ENCODE measurements at places on chromosomes 2 and 18.

DNA sequence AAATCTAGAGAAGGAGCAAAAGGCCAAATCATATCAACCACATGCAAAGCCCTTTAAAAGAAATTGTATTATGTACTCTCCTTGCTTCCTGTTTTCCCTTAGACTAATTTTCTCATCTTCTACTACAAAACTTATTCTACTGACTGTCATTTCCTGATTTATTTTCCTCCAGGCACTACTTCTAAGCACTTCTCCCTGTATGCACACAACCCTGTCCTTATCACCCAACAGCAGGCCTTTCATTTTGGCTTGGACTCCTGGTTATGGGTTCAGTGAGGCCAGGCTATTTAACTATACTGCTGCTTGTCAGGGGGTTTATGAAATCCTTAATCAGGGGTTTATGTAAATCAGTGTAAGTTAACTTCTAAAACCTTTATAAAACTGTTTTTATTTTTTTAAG, 205.1 kb upstream of the FAM98A start:
- DNase-seq: no peak

DNA sequence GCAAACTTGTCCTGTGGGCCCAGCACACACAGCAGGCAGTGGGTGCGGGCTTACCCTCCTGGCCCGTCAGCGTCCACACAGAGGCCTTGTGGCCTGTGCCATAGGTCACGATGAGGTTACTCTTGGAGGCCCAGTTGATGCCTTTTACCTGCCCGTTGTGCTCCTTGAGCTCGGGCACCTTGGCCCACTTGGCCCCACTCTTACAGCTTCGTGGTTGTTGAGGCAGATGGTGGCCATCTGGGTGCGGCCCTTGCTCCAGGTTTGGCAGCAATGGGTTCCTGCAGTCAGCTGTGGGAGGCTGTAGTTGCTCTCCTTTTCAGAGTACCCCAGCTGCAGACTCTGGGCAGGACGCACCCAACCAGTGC, 45.5 kb upstream of the PTH2R start:
- no peak for DNase-seq

DNA sequence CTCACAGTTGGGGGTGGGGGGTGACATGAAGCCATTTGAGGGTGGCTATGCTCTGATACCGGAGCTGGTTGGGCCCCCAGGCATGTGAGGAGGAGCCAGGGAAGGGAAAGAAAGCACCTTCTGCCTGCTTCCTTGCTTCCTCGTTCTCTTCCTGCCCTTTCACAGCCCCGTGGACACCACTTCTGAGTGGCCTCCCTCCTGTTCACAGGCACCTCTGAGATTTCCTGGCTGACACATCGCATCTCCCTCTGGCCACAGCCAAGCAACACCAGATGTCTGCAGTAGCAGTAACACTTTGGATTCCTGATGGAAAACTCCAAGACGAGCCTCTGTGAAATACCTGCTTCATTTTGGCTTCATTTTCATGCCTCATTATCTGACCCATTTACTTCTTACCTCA, 64.7 kb upstream of the ST3GAL5 start:
- no peak for DNase-seq

GRCh38 chr2:38574278-38574677, 28.4 kb downstream of the HNRNPLL start:
- DNase-seq: no peak

- no peak for DNase-seq
These were observed 157.9 kb downstream of the GULP1 start for GRCh38 chr2:188449561-188449960.

GRCh38 chr2:239581352-239581901, 180.6 kb upstream of the HDAC4 start:
- no peak for DNase-seq

- no peak for DNase-seq
These were observed 393.9 kb upstream of the ACVR2A start for GRCh38 chr2:147450661-147451510.

DNA sequence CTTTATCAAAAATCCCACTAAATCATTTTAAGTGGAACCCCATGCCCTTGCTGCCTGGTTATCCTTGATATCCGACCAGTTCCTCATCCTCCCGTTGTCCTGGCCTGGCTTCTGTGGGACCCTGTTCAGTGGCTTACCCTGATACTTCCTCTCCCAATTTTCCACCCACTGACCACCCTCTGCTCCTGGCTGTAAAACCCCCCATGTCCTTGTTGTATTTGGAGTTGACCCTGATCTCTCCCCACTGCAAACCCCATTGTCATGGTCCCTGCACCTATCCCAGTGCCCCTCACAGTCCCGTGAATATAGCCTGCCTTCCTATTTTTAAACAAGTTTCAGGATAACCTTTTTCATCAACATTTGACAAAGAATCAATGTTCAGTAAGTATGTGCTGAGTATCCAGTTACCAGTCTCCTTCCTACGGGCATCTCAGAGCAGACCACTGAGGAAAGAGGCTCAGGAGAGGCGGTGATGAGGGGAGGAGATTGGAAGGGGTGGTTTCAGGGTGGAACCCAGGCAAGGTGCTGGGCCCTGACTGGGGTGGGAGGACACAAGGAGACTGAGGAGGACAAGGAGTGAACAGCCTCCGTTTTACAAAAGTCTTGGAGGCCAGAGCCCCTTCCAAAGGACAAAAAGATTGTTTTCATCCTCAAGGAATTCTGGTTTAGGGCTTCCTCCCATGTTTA, 131.8 kb downstream of the PXDN start:
- DNase-seq: no peak

GRCh38 chr2:216235462-216235861, 126.3 kb downstream of the XRCC5 start:
- DNase-seq: no peak

- DNase-seq: no peak
These were observed 221.9 kb downstream of the UXS1 start for GRCh38 chr2:105972246-105972645.

DNA sequence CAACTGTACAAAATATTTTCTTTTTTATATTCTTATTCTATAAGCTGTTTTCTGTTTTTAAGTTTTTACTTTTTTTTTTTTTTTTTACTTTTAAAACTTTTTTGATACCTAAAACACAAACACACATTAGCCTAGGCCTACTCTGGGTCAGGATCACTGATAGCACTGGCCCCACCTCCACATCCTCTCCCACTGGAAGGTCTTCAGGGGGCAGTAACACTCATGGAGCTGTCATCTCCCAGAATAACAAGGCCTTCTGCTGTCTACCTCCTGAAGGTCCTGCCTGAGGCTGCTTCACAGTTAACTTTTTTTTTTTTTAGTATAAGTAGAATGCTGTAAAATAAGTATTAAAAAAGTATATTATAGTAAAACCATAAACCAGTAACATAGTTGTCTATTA, 415.1 kb downstream of the PTPRM start:
- DNase-seq: no peak

DNA sequence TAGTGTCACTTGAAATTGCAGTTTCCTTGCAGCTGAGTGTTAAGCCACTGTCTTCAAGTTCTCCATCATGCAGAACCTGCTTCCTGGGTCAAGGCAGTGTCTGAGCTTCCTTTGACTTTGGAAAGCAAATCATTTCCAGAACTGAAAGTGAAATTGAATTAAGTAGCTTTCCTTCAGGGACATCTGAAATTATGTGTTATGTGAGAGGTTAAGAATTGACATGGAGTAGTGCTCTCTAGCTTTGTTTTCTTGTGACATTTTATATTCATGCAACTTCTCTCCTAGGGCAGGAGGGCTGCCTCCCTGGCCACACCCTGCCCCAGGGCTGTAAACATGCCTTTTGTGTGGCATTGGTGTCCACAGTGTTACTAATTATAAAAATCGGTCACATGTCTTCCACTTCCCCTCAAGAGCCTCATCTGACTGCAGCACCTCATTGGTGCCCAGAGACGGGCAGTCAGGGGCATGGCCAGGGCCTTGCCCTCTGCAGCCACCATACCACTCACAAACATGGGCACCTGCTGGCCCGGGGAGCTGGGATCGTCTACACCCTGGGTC, 14.4 kb downstream of the RAB12 start:
- no peak for DNase-seq

DNA sequence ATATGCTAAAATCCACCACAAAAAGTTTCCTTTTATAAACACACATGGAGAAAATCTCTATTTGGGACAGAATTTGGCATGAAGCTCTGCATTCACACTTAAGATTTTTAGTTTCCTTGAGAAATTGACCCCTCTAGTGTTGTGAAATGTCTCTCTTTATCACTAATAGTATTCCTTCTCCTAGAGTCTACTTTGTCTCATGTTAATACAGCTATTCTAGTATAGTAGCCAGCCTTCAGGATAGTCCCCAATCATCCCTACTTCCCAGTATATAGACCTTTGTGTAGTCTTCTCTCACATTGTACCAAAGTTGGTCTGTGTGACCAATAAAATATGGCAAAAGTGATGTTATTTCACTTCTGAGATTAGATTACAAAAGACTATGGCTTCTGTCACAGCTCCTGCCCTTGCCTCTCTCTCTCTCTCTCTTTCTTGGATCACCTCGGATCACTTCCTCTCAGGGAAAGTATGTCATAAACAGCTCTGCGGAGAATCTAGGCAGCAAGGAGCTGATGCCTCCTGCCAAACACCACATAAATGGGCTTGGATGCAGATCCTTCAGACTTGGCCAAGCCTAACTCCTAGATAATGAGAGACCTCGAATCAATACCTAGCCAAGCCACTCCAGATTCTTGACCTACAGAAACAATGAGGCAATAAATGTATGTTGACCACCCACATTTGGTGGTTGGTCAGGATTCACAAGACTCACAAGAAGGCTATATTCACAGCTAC, 59.7 kb upstream of the NABP1 start:
- DNase-seq: no peak

DNA sequence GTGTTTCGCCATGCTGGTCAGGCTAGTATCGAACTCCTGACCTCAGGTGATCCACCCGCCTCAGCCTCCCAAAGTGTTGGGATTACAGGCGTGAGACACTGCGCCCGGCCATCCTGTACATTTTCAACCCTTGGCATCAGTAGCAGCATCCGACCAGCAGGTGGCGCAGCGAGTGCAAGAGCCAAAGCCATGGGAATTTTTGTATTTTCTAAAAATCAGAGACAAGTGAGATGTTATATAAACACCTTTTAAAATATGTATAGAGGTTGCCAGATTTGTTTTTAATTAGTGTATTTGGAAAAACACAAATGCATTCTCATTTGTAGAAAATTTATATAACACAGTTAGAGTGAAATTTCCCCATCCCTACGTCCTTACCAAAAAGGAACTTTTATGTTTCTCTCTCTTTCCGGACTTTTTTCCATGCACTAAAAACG, 36.8 kb downstream of the MOGAT1 start:
- peak; percentile 43 for DNase-seq

DNA sequence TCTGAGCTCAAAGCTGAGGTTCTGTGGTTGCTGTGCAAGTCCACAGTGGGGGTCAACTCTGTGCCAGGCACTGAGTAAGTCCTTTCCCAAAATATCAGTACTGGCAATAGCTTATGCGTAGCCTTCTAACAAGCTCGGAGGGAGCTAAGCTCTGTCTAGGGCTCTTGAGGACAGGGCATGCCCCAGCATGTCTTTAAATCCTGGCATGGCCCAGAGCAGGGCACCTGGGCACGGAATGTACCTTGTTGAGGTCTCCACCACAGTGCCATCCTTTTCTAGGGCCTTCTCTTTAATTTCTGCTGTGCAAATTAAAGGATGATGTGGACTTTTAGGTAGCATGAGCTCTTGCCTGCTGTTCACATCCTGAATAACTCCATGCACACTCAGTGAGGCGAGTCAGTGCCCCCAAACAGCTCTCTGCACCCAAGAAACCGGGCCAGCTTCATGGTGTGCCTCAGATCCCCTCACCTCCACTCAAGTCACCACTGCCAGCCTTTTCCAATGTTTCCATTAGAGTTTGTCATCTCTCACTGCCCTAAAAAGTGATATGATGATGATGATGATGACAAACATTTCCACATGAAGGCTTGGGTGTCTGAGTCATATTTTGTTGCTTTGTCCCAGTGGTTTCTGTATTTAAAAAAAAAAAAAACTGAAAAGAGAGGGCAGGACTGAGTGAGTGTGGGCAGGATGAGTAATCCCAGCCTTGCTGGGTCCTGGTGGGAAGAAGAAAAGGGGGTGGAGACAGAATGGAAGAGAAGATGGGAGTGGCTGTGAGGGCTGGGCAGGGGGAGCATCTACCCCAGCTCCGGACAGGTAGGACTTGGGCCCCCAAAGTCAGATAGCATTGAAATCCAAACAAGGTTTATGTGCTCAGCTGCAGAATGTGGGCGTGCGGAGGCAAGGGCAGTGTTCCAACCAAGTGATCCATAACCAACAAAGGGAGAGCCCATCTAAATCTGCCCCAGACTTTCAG, 78.9 kb downstream of the ZBTB7C start:
- no peak for DNase-seq

DNA sequence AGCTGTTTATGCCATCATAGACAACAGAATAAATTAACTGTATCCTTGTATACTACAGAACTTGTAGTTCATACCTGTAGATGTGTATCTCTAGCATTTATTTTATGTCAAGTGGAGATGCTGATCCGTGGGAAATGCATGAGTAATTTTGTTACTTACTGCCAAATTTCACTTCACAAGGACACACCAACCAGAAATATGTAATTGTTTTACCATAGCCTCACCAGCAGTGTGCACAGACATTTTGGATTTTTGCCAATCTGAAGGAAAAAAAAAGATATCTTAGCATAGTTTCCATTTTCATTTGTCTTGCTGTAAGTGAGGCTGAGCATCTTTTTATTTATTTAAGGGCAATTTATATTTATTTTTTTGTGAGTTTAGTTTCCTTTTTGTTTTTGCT, 265.1 kb upstream of the OSR1 start:
- no peak for DNase-seq

- DNase-seq: no peak
These were observed 132.8 kb upstream of the L3MBTL4 start for GRCh38 chr18:6547476-6547875.

- no peak for DNase-seq
These were observed 27.6 kb downstream of the BCL2L11 start for GRCh38 chr2:111148225-111148873.

GRCh38 chr2:3076848-3077642, 300.6 kb downstream of the EIPR1 start:
- DNase-seq: no peak

- no peak for DNase-seq
These were observed 132.9 kb downstream of the BARD1 start for GRCh38 chr2:214676421-214677089.

- DNase-seq: no peak
These were observed 396.4 kb downstream of the PIK3C3 start for GRCh38 chr18:42351455-42351854.

DNA sequence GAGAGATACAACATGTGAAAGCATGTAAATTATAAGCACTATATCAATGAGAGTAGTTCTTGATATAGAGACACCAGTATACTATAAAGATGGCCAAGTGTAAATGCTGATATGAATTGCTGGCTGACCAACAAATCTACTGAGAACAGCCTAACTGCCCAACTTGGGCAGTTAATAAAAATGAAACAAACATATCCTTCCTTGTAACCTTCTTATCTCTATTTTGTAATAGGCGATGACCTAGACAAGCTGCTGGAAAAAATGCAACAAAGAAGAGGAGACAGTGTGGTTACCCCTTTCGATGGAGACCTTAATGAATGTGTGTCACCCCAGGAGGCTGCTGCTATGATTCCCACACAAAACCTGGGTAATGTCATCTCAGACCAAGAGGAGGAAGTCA, 148.7 kb downstream of the ESCO1 start:
- no peak for DNase-seq

Measured in stimulated activated CD8-positive, alpha-beta memory T cell treated with anti-CD3 and anti-CD28 coated beads, Interleukin-15, amount 100 ng/mL, for 48 hours (primary cell).